ENCODE measurements at places on chromosomes 5 and 9.

DNA sequence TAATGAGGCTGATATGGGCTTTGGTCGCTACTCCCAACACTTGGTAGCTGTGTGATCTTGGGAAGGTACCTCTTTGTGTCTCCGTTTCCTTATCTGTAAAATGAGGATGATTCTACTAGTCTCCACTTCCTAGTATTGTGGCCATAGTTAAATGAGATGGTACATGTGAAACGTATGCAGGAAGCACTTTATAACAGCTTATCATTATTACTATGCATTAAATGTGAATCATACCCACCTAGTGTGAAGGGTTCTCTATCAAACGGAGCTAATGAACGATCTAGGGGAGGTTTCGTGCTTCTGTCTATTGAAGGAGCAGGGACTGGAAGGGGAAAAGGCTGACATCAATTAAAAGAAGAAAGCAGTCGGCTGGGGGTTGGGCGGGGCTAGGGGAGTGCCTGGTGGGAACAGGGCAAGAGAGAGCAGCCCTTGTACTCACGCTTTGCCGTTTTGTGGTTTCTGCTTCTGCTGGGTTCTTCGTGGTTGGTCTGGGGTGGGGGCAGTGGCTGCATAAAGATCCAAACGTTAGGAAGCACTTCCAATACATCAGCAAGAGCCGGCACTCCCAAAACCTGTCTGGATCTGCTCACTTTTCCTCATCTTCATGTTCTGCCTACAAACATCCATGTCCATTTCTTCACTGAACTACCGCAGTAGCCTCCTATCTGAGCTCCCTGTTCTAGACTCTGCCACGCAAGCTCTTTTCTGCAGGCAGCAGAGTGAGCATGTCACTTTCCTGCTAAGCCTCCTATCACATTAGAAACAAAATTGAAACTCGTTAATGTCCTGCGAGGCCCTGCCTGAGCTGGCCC lies 30.8 kb downstream of the LCP2 start:
- DNase-seq = peak; percentile 59

DNA sequence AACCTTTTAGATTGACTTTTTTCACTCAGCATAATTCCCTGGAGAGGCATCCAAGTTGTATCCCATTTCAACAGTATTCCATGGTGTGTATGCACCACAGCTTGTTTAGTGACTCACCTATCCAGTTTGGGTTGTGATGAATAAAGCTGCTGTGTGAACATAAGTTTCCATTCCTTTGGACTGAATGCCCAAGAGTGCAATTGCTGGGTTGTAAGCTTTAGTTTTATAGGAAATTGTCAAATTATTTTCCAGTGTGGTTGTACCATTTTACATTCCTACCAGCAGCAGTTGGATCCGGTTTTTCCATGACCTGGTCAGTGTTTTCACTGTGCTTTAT lies 60.9 kb upstream of the TMED7 start:
- DNase-seq = no peak

- DNase-seq = no peak
Measured at GRCh38 chr9:100587375-100587774, 9.5 kb downstream of the CAVIN4 start.

GRCh38 chr5:147686421-147686820 lies 96.1 kb downstream of the JAKMIP2 start:
- no peak for DNase-seq

GRCh38 chr5:54440456-54440893 lies 15.0 kb upstream of the HSPB3 start:
- no peak for DNase-seq

DNA sequence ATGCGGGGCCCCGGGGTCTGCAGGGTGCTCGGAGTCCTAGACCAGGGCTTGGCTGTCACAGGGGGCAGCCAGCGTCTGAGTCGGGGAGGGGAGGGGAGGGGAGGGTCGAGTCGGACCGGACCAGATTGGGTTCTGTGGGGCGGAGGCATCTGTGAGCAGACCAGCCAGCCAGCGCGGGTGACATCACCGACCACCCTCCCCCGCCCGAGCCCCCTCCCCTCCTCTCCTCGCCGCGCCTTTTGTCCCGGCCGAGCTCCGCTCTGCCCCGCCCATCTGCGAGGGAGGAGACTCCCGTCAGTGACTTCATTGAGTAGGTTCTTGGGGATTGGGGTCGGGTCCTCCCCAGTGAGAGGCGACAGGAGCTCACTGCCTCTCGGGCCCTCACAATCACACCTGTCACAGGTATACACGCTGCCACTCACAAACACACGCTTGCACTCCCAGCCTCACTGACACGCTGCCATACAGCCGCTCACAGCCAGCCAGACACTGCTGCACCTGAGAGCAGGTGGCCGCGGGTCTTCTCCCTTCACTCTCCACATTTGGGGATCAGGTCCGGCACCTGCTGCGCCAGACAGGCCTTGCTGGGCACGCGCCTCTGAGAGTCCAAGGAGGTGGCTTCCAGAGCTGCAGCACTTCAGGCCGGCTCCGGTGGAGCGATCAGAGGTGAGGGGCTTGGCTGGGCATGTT lies 546 bp downstream of the DNAJB5 start:
- peak; percentile 49 for DNase-seq
